ENCODE measurements at places on chromosomes 12 and 14.

GRCh38 chr12:63068857-63069442 is 82.1 kb downstream of the AVPR1A start:
- no peak for ATAC-seq

DNA sequence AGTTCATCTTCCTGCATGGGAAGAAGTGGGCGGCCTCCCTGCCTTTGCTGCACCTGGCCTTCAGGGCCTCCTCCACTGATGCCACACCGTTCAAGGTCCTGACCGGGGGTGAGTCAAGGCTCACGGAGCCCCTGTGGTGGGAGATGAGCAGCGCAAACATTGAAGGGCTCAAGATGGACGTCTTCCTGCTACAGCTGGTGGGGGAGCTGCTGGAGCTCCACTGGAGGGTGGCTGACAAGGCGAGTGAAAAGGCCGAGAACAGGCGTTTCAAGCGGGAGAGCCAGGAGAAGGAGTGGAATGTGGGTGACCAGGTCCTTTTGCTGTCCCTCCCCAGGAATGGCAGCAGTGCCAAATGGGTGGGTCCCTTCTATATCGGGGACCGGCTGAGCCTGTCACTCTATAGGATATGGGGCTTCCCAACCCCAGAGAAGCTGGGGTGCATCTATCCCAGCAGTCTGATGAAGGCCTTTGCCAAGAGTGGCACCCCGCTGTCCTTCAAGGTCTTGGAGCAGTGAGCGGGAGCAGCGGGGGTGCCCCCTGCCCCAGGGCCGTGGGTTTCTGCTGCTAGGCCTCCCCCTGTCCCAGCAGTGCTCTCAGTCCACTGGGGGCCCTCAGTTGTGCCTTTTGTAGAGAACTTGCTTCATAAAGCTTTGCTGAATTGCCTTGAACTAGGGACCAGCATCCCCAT is 12.4 kb downstream of the CBLN3 start:
- no peak for ATAC-seq

GRCh38 chr12:12693111-12693671 is 2.8 kb downstream of the GPR19 start:
- no peak for ATAC-seq

DNA sequence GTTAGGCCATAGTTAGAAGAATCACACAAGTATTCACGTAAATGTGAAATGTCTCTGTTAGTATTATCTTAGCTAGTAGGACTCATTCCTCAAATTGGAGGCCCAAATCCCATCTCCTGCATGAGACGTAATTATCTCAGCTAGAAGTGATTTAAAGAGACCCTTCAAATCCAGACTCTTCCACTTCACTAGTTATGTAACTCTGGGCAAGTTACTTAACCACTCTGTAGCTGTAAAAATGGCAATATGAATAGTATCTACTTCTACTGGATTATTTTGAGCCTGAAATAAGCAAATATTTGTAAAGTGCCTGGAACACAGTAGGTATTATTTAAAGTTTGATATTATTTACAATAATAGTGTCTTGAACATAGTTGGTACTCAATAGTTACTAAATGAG is 28.4 kb upstream of the CDKL1 start:
- no peak for ATAC-seq

GRCh38 chr12:39905152-39905551 is 200.7 kb downstream of the SLC2A13 start:
- no peak for ATAC-seq

DNA sequence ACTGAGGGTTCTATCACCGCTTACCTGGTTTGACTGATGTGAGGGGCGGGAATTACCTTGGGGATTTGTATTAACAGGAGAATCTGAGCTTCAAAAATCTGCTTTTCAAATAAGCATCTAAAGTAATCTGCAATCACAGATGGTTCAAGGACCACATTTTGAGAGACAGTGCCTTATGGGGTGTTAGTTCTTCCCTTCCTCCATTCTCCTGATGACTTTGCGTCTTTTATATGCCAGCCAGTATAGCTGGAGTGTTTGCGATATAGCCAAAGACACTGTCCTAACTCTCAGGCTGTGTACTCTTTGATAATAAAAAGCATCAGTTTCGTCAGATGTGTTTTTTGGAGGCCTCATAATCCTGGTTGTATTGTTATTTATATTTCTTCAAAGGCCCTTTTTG is 39.5 kb downstream of the PPHLN1 start:
- ATAC-seq, result no peak

- no peak for ATAC-seq
Observed at GRCh38 chr12:125099409-125099782, 34.2 kb downstream of the AACS start.

DNA sequence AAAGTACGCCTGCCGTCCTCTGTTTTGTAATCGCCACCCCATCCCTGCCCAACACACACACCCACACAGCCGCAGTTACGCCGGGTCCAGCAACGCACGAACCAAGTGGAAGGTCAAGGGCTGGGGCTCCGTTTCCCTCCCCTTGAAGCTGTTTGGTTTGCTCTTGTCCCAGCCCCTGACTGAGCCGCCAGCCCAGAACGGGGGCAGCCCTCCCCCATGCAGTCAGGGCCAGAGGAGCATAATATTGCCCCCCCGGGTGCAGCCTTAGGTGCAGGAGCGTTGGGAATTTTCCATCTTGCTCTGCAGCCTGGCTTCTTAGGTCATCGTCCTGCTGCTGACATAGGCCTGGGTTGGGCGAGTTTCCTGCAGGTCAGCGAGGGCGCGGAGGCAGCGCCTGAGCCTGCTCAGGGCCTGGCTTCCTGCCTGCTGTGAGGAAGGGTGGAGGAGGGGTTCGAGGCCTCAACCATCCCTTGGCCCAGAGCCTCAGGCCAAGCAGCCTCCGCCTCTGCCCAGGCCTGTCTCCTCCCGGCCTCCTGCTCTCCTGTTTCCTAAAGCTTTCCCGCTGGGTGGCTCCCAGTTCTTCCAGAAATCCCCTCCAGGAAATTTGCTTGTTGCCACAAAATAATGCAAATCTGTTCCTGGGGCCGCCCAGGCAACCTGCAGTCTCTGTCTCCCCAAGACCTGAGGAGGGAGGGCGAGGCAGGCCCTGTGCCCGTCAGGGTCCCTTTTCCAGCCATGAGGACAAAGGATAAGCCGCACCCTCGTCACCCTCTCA is 44.5 kb downstream of the PSMA6 start:
- ATAC-seq, result no peak

- no peak for ATAC-seq
Observed at GRCh38 chr14:58666737-58667136, 29.0 kb downstream of the DACT1 start.

GRCh38 chr14:64800000-64800399 is 79.7 kb downstream of the SPTB start:
- no peak for ATAC-seq

DNA sequence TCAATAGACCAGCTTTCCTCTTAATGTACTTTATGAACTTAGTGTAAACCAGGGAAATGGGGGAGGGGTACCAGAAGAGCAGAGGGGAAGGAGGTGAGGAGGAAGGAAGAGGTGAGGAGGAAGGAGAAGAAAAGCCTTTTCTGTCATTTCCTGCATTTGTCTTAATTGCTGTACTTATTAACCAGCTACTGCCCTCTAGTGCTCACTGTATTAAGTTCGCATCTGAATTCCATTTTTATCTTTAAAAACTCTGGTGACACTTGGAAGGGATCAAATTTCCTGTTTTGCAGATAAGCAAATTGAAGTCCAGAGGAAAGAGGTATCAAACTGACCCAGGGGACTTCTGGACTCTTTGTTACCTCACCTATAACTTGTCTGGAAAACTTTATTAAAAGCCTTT is 22.2 kb downstream of the MANSC1 start:
- ATAC-seq, result peak; percentile 43

DNA sequence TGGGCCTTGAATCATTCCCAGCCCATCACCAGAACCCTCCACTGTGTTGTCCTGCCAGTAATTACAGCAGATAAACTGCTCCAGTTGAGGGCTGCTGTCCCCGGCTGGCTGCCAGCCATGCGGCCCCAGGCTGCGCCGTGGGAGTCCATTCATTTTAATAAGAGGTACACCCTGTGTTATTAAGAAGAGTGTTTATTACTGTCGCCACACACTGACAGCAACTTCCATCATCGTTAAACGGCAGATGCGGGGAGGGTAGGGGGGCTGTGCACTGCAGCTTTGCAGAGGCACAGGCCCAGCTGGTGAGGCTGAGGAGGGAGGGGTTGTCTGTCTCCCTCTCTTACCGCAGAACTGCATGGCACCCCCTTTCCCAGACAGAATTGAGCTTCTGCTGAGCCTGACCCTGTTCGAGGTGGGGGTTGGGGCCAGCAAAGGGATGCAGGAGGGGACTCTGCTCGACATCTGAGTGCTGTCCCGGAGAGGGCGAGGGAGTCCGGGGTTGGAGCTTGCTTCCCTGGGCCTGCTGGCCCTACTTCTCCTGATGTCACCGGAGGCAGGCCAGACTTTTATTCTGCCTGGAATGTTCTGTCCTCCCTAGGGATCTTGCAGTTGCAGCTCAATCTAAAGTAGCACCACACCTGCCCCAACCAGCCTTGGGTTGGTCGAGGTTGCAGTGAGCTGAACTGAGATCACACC is 33.8 kb upstream of the GPATCH2L start:
- no peak for ATAC-seq

GRCh38 chr12:27931390-27931789 is 41.1 kb downstream of the PTHLH start:
- ATAC-seq, result no peak

GRCh38 chr14:67167420-67168109 is 21.7 kb upstream of the GARIN2 start:
- no peak for ATAC-seq

DNA sequence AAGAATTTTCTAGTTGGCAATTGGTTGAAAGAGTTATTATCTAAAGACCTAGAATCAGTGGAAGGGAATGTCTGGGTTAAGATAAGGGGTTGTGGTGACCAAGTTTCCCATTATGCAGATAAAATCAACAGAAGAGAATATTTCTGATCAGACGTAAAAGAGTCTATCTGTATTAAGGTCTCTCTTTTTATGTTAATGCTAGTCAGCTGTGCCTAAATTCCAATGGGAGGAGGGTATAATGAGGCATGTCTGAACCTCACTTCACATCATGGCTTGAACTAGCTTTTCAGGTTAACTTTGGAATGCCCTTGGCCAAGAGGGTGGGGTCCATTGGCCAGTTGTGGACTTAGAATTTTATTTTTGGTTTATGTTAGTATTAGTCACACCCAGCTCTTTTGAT is 34.3 kb upstream of the CHST11 start:
- ATAC-seq, result no peak

- ATAC-seq, result peak; percentile 73
Observed at GRCh38 chr12:26853303-26854030, 20.5 kb upstream of the ITPR2 start.

DNA sequence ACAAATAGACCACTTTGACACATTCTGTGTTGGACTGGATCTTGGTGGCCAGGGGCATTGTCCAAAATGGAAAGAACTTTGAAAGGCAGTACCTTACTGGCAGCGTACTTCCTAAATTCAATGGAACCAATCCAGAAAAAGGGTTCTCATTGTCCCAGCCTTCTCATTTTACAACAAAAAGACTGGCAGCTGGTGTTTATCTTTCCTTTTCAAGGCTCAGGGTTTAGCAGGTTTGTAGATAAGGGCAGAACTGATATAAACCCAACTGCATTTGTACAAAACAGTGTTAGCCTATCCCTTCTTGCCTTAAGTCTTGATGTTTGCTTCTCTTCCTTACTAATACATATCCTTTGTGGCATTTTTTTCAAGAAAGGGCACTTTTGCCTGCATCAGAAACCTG is 7.7 kb downstream of the THAP2 start:
- no peak for ATAC-seq

DNA sequence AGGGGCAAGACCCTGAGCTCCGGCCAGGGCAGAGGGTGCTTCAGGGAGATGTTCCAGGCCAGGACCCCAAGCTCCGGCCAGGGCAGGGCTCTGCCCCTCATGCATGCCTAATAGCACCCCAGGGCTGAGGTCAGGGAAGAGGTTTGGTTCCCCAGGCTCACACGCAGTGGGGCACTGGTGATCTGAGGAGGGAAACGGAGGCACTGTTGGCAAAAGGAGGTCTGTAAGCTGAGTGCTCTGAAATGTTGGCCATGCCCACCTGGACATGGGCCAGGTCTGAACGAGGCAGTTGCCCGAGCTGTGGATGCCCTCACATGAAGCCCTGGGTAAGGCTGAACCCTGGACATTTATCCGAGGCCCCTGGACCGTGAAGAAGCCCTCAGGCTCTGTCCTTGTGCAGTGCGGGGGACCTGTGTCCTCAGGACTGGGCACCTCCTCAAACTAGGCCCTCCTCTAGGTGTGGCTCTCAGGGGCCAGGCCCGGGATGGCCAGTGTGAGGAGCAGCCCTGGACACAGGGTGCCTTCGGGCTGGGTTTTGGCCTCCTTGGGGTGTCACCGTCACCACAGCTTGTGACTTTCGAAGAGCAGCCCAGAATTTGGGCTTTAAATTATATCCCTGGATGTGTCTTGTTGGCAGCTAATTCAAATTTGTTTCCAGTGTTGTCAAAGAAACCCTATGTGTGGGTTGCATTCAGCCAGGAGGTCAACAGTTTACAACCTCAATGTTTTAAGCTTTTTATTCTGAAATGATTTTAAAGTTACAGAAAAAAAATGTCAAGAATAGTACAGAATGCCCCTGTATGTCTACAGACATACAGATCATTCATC is 66.8 kb downstream of the ADGRD1 start:
- no peak for ATAC-seq

DNA sequence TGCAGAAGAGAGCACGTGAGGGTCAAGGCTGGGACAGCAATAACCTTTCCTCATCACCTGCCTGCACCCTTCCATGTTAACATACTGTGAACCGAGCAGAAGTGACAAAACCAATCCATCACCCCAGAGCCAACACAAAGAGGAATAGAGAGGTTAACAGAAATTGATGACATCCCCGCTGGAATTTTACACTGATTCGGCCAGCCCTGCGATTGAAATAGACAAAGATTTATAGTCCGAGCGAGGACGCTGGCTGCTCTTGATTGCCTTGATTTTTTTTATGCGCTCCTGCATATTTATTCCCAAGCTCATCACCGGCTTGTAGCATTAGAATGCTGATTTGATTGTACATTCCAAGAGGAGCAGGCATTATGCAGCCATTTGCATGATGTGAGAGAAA is 729.7 kb downstream of the BCL11B start:
- no peak for ATAC-seq

GRCh38 chr12:4118601-4119156 is 154.9 kb upstream of the CCND2 start:
- ATAC-seq, result peak; percentile 46

DNA sequence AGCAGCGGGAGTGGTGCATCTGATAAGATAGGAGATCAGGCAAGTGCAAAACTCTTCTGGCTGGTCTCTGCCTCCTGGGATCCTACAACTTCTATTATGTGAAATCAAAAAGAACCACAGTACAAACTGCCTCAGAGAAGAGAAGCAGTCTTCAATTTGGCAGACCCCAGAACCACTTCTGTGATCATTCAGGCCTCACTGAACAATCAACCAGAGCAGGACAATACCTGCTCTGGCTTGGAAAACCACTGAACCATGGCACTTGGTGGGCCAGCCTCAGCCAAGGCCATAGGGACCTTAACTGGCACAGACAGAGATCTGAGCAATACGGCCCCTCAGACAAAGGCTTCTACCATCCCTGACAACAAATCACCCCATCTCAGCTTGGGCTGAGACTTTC is 103.0 kb downstream of the NDUFA12 start:
- no peak for ATAC-seq

DNA sequence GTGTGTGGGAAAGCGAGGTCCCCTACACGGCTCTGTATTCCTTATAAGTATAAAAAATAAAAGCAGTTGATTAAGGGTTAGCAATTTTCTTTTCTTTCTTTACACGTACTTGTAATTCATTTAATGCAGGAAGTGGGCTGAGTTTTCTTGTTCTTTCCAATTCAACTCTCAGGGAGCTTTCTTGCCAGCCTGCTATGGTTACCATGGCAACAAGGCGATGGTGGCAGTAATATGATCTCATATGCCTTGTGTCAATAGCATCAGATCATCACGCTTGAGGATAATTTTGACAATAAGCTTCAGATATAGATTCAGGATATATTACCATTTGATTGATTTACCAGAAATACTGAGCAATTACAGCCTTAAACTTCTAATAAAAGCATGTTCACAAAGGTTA is 466.5 kb downstream of the APAF1 start:
- ATAC-seq, result no peak

Measured in activated CD4-positive, CD25-positive, alpha-beta regulatory T cell treated with anti-CD3 and anti-CD28 coated beads, Interleukin-2, amount 50 U/mL, for 24 hours (primary cell).